ENCODE measurements at places on chromosomes 11 and 22.

DNA sequence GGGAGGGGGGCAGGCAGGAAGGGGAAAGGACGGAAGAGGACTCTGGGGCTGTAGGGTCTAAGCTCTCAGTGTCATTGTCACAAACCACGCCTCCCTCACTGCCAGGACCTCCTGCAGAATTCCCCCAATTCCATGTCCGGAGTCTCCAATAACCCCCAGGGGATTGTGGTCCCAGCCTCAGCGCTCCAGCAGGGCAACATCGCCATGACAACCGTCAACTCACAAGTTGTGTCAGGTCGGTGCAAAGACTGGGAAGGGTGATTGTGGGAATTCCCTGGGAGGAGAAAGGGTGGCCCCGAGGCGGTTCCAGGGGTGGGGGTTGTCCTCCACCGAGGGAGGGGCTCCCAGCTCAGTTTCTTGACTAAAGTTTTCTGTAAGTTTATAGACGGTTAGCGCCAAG, 86.0 kb downstream of the FEZ1 start:
- DNase-seq = no peak

DNA sequence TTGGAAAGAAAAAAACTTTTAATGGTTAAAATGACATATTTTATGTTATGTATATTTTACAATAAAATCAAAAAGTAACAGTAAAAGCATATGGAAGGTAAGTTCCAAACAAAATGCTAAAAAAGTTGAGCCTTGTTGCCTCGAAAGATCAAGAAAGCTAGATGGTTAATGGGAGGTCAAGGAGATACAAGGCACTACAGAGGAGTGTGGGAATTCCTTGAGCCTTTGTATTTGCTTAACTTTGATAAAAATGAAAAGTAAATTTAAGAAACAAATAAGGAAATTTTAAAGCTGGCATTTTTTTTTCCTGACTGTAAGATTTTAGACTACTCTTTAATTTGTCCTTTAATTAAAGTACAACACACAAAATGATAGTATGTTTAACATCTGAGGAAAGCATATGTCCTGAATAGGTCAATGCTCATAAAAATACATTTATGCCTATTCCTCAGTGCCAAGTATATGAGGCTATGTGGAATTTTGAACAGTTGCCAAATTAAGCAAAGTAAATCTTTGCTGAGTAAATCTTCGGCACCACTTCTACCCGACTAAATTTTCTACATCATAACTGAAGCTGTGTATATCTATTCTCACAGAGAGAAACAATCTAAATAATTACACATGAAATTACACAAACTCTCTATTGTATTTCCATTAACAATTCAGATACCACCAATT, 108.8 kb downstream of the TTC28 start:
- no peak for DNase-seq

DNA sequence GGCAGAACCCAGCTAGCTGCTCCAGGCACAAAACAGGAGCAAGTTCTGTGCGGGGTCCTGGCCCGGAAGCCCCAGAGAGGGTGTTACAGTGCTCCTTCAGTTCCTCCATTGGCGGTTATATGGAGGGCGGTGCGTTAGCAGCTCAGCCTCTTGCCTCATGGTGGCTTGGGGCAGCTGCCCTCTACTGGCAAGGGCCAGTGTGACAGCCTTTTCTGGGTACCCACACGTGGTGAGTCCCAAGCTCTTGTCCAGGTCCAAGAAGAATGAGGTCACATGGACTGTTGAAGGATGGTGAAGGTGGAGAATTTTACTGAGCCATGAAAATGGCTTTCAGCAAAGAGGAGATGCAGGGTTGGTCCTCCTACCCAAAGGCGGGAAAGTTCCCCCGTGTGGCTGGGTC, 100.5 kb downstream of the WT1 start:
- DNase-seq = peak; percentile 7

DNA sequence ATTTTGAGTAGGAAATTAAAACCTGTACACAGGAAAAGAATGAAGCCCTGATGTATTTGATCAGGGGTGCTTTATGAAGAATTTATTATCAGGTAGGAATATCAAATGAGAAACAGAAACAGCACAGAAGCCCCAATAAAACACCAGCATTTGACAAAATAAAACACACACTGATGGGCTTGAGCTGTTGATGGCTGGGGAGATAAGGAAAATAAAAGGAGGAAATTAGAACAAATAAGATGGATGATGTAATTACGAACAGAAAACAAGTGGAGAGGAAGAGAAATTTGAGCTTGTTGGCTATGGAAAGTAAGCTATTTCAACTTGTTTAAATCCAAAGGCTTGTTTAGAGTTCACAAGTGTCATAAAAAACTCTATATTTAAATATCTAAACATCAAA, 213.7 kb downstream of the CADM1 start:
- no peak for DNase-seq
